Fibroblast of skin of back (primary cell): ENCODE measurements at places on chromosomes 1 and 21.

DNA sequence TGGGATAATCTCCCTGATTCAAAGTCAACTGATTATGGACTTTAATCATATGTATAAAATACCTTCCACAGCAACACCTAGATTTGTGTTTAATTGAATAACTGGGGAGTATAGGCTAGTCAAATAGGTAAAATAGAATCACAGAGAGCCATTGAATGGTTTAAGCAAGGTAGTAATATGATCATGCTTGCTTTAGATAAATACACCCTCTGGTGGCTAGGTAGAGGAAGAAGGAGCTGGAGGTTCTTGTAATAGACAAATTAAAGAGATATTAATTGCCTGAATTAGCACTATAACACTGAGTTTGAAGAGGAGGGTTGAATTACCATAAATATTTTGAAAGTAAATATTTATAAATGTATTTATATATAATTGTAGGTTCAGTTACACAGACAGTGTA is 40.3 kb downstream of the DIRAS3 start:
- DNase-seq: no peak

- no peak for DNase-seq
Measured at GRCh38 chr1:50502147-50502546, 78.9 kb upstream of the DMRTA2 start.

GRCh38 chr1:109197158-109198042 is 16.3 kb upstream of the SARS1 start:
- peak; percentile 100 for DNase-seq

GRCh38 chr1:99551812-99552614 is 93.9 kb upstream of the PALMD start:
- DNase-seq: no peak

GRCh38 chr21:33794596-33794995 is 121.0 kb downstream of the ATP5PO start:
- DNase-seq: no peak

DNA sequence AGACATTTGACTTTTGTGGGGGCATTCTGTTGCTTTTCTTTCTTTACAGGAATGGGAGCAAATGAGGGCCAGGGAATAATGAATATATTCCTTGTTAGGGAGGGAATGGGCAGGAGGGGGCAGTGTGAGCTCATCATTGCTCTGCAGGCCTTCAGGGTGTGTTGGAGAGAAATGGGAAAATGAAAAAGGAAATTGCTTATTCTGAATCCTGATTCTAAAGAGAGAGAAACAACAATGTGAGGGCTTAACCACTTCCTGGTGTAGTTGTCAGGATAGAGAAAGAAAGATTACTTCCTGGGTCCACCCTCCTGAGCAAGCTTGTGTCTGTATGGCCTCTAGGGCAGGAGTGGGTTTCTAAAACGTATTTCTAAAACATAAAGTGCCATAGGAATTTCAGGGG is 28.3 kb downstream of the VANGL2 start:
- peak; percentile 60 for DNase-seq

- DNase-seq: no peak
Measured at GRCh38 chr1:183689762-183690204, 36.7 kb upstream of the APOBEC4 start.

- DNase-seq: peak; percentile 32
Measured at GRCh38 chr21:38922474-38923235, 116.9 kb downstream of the ETS2 start.

- no peak for DNase-seq
Measured at GRCh38 chr1:175793617-175794016, 50.2 kb upstream of the TNR start.

DNA sequence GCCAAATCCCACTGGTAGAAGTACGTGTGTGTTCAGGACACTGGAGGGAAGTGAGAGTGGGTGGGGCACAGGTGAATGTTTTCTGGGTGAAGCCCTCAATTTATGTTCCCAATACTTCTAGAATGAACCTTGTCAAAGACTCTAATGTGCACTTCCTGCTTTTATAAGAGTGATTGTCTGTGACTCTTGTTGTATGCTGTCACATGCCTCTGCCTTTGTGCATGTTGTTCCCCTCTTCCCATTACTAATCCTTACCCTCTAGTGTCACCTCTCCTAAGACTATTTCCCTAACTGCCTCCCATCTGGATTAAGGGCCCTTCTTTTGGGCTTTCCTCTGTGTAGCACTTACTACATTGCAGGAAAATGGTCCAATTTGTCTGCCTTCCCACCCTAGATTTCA is 2.5 kb upstream of the LINGO4 start:
- DNase-seq: no peak

DNA sequence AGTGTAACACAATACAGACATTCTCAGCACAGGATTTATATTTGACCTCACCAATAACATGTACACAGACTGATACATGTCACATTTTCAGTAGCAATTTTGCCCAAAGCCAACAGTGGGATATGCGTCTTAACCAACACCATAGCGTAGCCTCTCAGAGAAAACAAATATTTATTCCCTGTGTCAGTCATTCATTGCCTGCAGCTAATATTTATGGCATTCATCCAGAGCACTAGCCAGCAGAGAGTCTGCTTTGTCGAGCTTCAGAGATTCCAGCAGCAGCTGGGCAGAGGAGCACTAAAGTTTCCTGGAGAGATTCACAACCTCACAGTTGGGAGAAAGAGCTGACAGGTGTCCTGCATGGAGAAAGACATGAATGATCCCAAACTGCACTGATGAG is 400.7 kb upstream of the DAB1 start:
- DNase-seq: no peak

DNA sequence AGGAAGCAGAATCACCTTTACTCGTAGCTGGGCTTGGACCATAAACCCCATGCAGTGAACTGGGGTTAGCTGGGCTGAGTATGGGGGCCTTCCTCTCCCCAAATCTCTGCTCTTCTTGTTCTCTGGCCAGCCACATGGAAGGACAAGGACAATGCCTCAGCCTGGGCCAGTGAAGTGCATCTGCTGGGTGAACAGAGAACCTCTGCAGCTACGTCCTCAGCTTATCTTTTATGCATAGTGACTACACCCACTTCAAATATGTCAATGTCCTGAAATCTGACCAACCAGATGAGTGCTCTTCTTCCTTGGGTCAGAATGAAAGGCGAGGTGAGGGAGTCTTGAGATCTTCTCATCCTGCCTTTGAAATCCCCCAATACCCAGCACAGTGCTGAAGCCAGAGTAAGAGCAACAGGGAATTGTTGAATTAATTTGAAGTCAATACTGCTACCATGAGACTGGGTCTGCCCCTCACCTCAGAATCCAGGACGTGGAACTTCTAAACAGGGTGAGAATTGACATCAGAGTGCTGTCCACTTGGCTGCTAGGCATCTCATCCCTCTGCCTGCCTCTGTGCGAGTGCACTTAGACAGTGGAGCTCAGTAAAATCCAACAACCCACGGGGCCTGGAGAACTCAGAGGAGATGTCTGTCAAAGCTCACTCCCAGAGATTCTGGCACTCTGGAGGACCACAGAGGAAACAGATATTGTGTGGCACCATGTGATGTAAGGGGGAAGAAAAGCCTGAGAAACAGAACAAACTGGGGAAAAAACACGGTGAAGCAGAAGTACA is 99.0 kb downstream of the IER5 start:
- no peak for DNase-seq

- DNase-seq: no peak
Measured at GRCh38 chr1:28281608-28282425, 22.5 kb downstream of the SESN2 start.
